ENCODE measurements at places on chromosomes 5 and 9.

DNA sequence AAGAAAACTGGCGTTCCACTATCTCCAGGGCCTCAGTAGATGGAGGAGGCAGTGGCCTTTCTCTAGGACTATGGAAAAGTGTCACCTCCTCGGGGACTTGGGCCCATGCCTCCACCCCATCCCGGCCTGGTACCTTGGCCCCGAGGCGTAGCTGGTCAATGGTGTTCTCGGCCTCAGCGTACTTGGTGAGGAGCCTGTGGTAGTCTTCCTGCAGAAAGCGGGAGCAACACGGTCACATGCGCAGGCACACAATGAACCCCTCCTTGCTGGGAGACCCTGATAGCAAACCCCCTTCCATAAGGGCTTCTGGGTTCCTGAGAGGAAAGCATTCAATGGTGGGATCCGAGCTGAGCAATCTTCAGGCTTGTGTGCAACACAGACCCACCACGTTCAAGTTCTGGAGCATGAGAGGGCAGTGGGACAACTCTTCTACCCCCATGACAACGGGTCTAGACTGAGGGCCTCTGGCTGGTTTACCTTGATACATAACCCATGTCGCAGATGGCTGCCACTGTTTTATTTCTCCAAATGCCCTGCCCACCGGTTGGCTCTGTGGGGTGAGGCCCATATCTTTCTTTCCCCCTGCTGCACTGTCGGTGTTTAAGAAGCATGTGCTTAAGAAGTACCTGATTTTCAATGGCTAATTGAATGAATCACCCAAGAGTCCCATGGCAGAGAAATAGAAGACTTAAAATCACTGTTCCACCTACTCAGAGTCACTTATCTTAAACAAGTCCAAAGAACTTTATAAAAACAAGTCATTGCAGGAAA is 13.6 kb downstream of the AKNA start:
- DNase-seq, result no peak

DNA sequence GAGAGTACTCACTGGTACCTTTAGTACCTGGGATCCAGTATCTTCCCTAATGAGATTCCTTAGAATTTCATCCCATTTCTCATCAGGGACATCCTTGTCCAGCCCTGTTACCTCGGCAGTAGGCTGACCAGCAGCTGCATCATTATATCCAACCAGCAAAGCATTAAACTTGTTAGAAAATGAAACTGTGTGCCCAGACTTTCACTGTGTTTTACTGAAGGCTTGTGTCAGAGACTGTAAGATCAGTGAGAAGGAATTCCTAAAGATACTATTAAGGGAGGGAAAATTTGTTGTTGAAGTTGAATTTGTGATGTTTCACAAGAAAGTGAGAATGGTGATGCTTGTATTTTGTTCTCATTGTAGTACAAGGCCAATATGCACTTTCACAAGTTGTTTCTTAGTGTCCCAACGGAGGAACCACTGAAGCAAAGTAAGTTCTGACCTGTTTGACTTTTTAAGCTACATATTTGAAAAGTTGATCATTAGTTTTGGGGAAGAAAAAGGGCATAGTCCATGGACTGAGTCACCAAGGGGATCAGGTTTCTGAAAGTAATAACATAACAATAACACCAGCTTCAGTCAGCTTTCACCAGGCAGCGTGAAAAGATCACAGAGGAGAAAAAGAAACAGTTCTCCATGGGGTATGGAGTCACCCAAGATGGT is 48.8 kb downstream of the GRAMD2B start:
- DNase-seq, result peak; percentile 86

GRCh38 chr9:690517-691111 is 150.9 kb upstream of the DMRT1 start:
- DNase-seq, result no peak

DNA sequence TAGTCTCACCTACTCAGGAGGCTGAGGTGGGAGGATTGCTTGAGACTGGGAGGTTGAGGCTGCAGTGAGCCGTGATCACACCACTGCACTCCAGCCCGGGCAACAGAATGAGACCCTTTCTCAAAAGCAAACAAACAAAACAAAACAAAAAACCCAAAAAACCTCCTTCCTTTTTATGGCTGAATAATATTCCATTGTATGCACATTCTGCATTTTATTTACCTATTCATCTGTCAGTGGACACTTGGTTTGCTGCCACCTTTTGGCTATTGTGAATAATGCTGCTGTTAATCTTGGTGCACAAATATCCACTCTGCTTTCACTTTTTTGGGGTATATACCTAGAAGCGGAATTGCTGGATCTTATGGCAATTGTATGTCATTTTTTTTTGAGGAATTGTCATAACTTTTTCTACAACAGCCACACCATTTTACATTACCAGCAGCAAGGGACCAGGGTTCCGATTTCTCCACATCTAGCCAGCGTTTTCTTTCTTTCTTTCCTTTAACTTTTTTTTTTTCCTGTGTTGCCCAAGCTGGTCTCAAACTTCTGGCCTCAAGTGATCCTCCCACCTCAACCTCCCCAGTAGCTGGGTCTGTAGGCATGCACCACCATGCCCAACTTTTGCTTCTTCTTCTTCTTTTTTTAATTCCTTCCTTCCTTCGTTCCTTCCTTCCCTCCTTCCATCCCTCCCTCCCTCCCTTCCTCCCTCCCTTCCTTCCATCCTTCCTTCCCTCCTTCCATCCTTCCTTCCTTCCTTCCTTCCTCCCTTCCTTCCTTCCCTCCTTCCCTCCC is 30.6 kb downstream of the NKX2-5 start:
- peak; percentile 48 for DNase-seq

DNA sequence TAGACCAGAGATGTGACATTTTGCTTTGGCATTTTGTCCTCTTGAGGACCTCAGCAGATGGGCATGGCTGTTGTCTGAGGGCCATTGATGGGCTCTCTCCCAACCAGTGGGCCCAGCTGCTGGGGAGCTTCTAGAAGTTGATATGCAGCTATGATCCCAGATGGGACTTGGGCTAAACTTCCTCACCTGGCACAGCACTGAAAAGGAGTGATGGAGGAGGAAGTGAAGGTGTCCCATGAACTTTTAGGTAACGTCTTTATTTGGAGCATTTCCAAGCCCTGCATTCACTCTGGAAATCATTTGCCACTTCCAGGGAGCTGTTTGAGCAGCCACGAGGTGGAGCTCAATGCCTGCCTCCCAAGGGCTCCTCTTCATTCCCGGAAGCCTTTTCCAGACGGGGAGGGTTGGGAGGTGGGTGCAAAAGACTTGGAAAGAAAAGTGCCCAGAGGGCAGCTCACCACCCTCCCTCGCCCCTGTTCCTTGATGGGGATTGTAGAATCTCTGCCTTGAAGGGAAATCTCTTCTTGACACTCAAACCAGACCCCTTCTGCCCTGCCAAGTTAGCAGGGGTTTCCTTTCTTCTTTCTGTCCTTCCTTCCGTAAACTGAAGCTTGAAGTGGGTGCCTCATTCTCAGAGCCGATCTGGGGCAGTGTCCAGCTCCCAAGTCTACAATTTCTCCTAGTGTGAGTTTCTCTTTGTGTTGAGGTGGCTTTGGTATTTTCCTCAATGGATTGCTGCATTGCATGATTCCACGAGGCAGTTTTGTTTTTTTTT is 18.1 kb upstream of the NEUROG1 start:
- peak; percentile 40 for DNase-seq

GRCh38 chr9:98563212-98563907 is 145.4 kb downstream of the GABBR2 start:
- DNase-seq, result no peak

DNA sequence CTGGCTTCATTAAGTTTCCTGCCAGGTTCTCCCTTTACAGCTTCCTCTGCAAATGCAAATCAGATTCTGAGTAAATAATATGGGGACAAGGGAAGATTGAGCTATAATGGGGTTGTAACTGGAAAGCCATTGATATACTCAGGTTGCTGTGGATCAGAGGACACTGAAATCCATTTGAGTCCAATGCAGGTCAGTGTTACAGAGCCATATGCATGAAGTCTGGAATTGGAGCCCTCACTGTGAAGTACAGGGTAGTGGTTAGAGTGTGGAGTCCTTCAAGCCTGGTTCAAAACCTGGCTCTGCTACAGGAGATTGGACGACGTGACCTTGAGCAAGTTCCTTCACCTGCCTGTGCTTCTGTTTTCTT is 48.7 kb downstream of the TIMD4 start:
- DNase-seq, result no peak

DNA sequence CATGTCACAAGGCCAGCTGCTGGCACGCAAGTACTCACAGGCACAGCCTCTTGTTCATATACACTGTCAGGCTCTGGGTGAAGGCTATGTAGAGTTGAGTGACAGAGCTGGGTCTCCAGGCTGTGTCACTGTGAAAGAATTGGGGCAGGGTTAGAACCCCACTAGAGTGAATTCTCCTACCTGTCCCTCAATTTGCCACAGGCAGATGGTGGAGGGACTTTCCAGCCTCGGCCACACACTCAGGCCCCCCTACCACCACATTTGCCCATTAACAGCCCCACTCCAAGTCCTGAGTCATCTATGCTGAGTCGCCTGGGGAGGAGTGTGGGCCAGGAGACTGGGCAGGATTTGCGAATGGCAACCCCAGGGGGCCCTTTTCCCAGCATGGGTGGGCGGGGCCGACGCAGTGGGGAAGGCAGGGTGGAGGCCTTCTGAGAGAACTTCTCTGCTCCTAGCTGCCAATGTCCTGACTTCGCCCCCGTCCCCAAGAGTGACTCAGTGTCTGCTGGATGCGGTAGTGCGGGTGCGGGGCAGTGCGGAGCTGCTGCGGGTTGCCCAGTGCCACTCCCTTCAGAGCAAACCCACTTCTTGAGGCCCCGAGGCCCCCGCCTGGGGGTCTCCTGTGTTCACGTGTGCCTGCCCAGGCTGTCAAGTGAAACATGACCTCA is 50.3 kb upstream of the PSD2 start:
- peak; percentile 89 for DNase-seq

GRCh38 chr5:6449465-6450158 is 953 bp downstream of the UBE2QL1 start:
- no peak for DNase-seq

DNA sequence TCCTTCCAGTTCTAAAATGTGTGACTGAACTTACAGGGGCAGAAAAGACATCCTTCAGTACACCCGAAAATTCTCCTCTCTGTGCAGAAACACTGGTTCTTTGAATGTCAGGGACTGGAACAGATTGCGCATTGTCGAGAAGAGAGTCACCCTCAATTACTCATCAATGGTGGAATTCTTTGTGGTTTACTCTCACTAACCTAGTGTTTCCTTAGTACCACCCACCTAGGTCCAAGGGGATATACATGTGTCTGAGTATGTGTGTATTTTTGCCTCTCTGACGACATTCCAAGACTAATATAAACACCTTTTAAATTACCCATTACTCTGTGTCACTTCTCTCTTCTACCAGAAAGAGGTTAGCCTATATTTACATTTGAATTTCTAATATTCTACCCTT is 660.8 kb downstream of the TLE1 start:
- DNase-seq, result peak; percentile 96

- DNase-seq, result no peak
These were observed 4.1 kb downstream of the EDF1 start for GRCh38 chr9:136861874-136862457.

DNA sequence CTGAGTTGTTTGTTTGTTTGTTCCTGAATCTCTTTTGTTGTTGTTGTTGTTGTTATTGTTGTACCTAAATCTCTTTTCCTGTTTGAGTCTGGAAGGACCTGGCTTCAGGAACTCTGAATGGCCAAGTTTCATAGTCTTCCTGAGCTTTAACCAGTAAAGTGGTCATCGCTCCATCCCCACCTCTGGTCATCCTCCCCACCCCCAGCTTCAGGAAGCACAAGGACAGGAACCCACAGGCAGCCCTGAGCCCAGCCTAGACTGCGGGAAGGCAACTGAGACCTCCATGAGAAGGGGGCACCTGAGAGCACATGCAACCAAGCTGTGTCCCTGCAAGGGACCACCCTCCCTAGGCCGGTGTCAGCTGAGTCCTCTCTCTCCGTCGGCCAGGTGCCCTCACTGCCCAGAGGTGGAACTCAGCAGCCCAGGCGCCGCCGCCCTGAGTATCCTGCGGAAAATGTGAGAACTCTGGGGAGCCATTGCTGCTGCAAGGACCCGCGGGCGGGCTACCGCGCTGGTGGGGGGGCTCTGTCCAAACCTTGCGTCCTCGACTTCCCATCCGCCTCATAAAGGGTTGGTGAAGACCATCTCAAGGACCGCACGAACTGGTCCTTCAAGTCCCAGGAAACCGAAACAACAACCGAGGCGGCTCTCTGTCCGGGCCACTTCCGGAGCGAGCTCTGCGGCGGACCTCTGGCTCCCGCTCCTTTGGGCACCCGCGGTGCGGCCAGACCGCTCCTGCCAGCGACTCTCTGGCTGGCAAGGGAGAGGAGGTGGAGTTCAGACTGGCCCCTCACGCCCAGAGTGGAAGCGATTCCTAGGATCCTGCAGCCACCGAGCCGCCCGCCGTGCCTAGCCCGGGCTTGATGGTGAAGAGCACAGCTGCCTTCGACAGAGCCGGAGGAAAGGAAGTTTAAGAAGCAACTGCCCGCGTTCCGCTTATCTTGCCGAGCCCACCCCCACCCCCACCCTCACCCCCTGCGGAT is 4.2 kb downstream of the BARX1 start:
- DNase-seq, result no peak

- DNase-seq, result no peak
These were observed 5.8 kb upstream of the SOWAHA start for GRCh38 chr5:132807163-132807838.

- DNase-seq, result no peak
These were observed 1.9 kb upstream of the CARD19 start for GRCh38 chr9:93093877-93094657.

DNA sequence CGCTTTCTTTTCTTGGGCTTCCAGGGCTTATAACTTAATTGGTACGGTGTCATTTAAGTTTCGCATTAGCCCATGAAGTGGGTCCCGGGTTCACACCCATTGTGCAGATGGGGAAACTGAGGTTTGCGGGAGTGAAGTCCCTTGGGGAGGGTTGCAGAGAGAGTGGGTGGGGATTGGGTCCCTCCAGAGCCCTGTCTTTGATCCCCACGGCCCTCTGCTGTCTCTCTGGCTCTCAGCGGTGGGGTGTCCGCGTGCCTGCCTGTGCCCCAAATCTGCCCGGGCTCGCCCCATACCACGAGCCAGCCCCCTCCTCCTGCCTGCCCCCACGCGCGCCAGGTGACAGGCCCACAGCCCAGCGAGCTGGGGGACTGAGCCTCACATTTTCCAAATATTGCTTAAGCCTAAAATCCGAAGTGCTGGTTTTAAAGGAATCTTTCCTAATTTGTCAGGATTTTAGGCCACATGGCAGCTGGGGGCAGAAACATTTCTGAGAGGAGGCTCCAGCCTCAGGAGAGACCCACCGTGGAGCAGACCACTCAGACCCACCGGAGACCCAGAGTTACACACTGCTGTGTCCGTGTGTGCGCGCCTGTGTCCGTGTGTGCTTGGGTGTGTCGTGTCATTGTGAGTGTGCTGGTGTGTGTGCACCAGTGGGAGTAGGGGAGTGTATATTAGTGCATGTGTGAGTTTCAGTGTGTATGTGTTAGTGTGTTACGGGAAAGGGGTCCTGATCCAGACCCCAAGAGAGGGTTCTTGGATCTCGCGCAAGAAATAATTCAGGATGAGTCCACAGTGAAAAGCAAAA is 159.5 kb upstream of the IER5L start:
- no peak for DNase-seq

All from fibroblast of mammary gland (primary cell).